Activated T-cell treated with anti-CD3 and anti-CD28 coated beads for 48 hours (primary cell): ENCODE measurements at places on chromosomes 7 and 10.

- DNase-seq: no peak
Observed at GRCh38 chr10:11338160-11338844, 273.1 kb downstream of the USP6NL start.

DNA sequence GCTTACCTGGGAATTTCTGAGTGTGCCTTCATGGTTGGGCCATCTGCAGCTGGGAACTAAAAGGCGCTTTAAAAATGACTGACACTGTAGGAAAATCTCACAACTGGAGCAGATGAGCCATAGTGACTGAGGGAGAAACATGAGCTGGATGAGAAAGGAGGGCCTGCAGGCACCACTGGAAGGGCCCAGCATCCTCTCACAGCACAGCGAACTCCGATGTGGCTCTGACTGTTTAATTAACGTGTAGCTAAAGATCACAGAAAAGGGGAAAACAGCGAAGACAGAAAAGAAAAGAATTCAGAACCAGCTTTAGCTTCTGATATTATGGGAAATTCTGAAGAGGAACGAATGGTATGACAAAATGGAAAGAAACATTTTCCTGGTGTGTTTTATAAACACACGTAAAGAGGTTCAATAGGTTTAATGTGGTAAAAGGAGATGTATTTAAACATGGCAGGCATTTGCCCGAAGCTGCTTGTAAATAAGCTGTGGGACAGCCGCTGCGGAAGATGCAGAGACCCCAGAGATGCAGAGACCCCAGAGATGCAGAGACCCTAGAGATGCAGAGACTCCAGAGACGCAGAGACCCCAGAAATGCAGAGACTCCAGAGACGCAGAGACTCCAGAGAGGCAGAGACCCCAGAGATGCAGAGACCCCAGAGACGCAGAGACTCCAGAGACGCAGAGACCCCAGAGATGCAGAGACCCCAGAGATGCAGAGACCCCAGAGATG is 534.3 kb downstream of the PTPRN2 start:
- DNase-seq: no peak

DNA sequence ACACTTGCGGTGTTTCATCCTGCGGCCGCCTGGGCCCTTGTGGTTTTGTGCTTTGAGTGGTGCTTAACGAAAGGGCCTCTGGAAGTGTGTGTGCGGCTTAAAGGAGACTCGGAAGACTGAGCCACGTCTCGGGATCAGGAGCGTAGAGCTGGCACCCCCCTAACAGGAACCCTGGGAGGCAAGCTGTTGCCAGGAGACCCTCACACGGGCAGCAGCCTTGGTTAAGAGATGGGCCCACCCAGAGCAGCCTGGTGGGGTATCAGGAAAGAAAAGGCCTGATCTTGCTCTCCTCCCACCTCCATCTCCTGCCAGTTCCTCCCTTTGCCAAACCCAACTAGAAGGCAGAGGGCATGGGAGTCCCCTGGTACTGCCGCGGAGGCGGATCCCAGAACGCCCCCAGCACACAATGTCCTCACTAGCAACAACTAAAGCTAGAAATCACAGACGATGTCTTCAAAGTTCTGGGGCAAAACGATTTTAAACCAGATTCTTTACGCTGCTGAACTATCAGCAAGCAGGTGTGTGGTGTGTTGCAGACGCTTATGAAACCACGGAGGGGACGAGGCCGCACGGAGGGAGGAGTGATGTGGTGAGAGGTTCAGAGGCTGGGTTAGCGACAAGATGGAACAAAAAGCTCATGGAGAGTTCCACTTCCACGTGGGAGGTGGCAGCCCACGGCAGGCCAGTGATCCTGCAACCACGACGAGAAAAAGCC is 67.0 kb upstream of the INPP5A start:
- DNase-seq: no peak

- DNase-seq: no peak
Observed at GRCh38 chr7:67760971-67761370, 764.3 kb downstream of the TYW1 start.

- DNase-seq: no peak
Observed at GRCh38 chr7:99046722-99047121, 97.2 kb downstream of the SMURF1 start.

DNA sequence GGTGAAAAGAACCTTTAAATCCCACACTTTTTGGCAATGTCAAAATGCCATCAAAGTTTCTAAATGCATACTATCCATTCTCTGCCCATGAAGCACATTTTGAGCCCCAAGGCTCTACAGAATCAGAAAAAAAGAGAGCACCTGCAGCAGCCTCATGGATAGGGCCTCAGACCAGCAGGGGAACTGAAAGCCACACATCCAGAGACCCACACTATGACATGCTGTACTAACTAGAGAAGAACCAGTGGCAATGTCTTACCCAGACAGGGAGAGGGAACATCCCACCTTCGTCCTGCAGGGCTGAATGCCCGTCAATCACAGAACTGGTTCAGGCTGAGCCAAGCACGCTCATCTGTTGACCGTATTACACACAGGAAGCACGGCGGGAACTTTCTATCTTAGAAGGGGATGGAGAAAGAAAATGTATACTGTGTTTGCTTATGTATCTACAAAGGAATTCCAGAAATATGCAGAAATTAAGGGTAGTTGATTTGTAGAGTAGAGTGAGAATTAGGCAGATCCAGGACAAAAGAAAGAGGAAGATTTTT is 237.2 kb downstream of the GLI3 start:
- no peak for DNase-seq

GRCh38 chr10:73875139-73875475 is 752 bp upstream of the CAMK2G start:
- no peak for DNase-seq

DNA sequence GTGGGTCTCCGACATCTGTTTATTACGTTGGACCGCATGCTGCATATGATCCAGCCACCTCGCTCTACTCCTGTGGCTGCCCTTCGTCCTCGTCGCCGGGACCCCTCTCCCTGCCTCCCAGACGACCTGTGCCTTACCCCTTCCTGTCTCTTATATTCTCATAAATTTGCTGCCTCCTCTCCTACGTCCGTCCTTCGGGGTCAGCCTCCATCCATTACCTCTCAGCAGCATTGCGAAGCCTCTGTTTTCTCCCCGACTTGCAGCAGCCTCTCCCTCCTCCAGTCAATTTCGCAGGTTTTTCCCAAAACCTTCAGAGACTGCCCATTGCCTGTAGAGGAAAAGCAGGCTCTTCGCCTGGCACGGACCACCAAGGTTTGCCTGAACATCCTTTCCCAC is 39.4 kb upstream of the LEP start:
- DNase-seq: no peak

DNA sequence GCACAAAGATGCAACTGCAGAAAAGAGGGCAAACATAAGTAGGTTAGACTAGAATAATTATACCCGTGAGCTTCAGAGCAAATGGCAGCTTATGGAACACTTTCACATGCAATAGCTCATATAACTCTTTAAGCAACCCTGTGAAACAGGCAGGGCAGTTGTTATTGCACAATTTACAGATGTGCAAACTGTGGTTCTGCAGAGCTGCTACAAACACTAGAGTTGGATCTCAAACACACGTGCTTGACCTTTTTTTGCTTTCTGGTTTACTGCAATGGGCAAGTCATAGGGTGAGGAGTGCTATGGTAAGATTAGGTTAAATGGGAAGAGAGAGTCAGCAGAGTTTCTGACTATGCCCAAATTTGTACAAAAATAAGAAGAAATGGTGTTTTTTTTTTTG is 610.8 kb downstream of the GATA3 start:
- DNase-seq: no peak

DNA sequence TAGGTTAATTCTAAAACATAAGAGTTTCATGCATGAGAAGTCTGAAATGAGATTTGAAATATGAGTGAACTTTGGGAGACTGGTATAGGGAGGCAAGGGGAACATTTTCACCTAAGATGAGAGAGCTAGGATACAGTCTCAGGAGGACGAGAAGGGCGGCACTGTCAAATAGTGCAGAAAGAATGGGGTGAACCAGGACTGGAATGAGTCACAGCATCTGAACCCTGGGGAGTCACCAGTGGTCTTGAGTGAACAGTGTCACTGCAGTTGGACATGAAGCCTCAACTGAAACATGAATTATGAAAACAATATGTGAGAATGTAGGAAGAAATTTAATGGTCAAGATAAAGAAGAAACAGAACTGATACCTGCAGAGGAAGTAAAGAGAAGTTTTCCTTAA is 33.8 kb downstream of the GNG11 start:
- DNase-seq: no peak

- DNase-seq: no peak
Observed at GRCh38 chr10:129904323-129904722, 59.8 kb downstream of the EBF3 start.

DNA sequence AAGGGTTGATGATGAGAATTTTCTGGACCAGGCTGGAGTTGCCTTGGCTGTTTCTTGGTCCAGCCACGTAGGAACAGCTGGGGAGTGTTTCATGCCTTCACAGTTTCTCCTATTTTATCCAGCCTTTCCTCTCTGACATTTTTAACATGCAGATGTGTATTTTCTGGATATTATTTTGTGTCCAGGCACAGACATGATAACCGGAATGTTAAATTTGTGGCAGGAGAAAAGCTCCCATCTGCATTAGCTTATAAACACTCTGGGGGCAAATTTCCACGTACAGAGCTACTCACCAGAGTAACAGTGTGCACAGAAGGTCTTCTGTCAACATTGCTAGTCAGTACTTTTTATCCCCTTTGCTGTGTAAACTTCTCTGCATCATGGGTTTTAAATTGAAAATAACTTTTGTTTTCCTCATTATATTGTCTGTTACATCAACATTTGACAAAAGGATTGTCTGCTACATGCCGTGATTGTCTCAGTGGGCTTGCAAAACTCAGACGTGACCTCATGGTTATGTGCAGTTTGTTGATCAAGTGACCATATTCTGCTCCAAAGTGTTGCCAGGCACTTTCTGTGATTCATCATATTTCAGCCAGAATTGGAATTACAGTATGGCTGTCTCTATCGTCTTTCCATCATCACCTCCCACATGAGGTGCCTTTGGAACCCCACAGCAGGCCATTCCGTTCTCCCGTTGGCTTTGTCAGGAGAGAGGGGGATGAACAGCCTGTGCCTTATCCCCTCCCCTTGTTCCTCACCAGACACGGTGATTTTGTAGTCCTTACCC is 41.4 kb downstream of the INSYN2A start:
- no peak for DNase-seq

- DNase-seq: no peak
Observed at GRCh38 chr10:132544744-132545658, 7.4 kb downstream of the INPP5A start.

GRCh38 chr10:21315645-21316220 is 209.7 kb downstream of the SKIDA1 start:
- DNase-seq: no peak

- no peak for DNase-seq
Observed at GRCh38 chr10:79137300-79137756, 68.6 kb downstream of the ZMIZ1 start.

GRCh38 chr7:101342892-101343291 is 19.8 kb upstream of the COL26A1 start:
- DNase-seq: no peak

GRCh38 chr7:44112997-44113763 is 9.0 kb downstream of the AEBP1 start:
- no peak for DNase-seq

- DNase-seq: no peak
Observed at GRCh38 chr10:71375952-71376351, 20.8 kb upstream of the CDH23 start.
